COR-L47 (cell line): ENCODE measurements at places on chromosomes 7 and 10.

- DNase-seq = no peak
Observed at GRCh38 chr7:3943779-3944520, 642.9 kb downstream of the SDK1 start.

- no peak for DNase-seq
Observed at GRCh38 chr10:112271982-112272381, 11.2 kb upstream of the TECTB start.

- DNase-seq = no peak
Observed at GRCh38 chr10:127145173-127145572, 51.2 kb downstream of the INSYN2A start.

- DNase-seq = no peak
Observed at GRCh38 chr10:14243221-14243620, 87.5 kb downstream of the FRMD4A start.

GRCh38 chr7:141359740-141360415 lies 191.3 kb upstream of the AGK start:
- no peak for DNase-seq

- DNase-seq = no peak
Observed at GRCh38 chr10:97723001-97723400, 9.5 kb downstream of the MARVELD1 start.

- no peak for DNase-seq
Observed at GRCh38 chr7:107591421-107591820, 11.4 kb downstream of the BCAP29 start.

DNA sequence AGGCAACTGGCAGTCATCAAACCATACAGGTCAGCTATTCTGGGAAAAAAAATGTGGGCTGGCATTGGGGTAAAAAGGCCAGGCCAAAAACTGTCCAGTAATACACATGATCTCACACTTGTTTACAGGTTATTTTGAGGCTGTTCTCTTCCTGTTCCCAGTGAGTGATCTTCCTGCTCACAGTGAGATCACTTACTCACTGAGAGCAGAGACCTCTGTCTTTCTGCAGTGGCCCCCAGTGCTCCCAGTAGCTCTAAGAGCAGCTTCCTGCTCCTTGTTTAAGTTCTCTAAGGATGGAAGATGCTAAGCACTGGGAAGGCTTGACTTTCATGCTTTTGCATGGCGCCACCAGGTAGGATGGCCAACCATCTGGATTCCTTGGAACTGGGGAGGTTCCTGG lies 93.5 kb upstream of the KIAA1217 start:
- no peak for DNase-seq

GRCh38 chr10:33293531-33294170 lies 40.8 kb downstream of the NRP1 start:
- no peak for DNase-seq

GRCh38 chr10:91559750-91560149 lies 73.1 kb downstream of the PPP1R3C start:
- no peak for DNase-seq

GRCh38 chr10:103193820-103194529 lies 903 bp upstream of the NT5C2 start:
- DNase-seq = no peak
